Fibroblast of skin of right quadriceps (primary cell): ENCODE measurements at places on chromosomes 1 and 21.

- DNase-seq, result no peak
Measured at GRCh38 chr1:104467590-104467989, 717.9 kb downstream of the AMY1C start.

DNA sequence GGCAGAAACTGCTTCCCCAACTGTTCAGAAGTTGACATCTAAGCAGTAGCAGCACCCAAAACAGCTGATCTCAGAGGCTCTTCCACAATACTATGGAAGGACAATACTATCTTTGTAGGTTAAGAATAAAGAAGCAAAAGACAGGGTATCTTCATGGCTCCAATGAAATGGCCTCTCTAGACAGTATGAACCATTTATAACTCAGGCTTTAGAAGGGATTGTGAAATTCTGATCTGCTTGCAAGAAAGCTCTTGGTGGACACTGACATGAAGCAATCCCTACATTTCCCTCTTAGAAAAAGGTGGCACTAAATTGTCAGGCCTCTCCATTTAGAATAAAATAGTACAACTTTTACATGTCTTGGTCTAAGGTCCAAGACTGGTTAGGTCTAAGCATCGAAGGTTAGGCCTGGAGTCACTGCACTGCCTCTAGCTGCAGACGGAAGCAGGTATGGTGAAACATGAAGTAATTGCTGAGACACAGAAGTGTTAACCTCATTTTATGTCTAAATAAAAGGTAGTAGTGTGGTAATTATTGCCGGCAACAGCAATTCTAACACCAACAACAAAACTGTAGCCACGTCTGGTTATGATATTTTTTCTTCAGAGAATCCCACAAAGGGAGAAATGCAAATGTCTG lies 50.6 kb upstream of the HP1BP3 start:
- DNase-seq, result no peak

DNA sequence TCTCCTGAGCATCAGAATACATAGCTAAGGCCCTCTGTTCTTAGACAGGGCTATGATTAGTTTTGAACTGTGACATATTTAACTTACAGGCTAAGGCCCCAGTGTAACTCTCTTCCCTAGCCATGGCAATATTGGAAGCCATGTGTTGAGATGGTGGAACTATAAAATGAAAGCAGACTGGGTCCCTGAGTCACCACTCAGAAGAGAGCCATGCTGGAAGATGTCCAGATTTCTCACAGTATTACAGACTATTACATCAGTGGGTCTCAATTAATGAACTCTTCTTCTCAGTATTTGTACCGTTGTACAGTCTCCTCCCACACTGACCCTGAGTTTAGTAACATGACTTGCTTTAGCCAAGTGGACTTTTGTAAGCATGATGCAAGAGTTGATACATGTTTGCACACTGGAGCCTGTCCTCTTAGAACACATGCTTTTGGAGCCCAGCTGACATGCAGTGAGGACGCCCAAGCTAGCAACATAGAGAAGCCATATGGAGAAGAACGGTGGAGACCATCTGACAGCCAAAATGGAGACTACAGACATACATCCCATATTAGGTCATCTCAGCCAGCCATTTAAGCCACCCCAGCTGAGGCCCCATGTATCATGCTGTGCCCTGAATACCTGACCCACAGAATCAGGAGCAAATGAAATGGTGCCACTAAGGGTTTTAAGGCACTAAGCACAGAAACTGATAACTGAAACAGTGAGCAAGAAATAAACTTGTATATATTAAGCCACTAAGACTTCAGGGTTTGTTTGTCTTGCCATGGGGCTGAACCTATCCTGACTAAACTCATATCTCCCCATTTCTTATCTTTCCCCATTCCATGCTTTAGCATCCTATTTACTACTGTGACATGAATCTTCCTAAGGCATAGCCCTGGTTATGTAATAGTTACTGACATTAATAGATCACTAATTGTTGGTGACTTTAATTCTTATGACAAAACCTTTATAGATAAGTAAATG lies 24.4 kb downstream of the TBX15 start:
- DNase-seq, result peak; percentile 97

DNA sequence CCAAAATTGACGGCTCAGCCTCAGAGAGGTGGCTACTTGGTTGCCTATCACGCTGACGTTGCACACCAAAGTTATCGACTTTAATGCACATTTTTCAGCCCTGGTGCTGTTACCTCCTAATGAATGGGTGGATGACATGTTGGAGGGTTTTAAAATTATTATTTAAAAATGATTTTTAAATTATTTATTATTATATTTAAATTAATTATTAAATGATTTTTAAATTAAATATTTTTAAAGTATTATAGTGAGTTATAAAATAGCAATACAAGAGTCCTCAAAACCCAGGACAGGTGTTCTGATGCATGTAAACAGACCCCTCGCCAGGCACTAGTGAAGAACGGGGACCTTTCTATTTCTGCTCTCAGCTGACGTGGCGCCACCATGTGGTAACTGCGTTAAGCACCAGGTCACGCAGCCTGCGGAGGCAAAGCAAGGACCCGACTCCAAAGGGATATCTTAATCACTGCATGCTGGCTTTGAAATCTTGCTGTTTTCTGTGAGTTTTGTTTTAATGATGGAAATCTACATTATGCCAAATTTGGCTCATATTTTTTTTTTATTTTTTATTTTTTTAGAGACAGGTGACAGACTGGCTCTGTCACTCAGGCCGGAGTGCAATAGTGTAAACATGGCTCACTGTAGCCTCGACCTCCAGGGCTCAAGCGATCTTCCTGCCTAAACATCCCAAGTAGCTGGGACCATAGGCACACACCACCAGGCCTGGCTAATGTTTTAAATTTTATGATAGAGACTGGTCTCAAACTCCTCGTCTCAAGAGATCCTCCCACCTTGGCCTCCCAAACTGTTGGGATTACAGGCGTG lies 22.6 kb downstream of the CASP9 start:
- peak; percentile 35 for DNase-seq
